ENCODE measurements at places on chromosomes 6 and 20.

- DNase-seq: no peak
Measured at GRCh38 chr6:133040803-133041419, 200.2 kb upstream of the EYA4 start.

- DNase-seq: no peak
Measured at GRCh38 chr20:61765081-61765870, 300.4 kb downstream of the TAF4 start.

DNA sequence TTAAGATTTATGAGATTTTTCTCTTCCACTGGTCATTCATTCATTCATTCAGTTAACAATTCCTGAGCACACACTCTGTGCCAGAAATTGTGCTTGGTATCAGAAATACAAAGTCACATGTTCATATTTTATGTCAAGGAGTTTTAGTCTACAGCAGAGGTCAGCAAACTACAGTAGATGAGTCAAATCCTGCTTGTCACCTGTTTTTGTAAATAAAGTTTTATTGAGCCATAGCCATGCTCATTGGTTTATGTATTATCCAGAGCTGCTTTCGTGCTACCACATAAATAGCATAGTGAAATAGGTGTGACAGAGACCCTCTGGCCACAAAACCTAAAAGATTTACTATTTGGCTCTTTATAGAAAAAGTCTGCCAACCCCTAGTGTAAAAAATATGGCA, 46.8 kb downstream of the THEMIS start:
- no peak for DNase-seq

DNA sequence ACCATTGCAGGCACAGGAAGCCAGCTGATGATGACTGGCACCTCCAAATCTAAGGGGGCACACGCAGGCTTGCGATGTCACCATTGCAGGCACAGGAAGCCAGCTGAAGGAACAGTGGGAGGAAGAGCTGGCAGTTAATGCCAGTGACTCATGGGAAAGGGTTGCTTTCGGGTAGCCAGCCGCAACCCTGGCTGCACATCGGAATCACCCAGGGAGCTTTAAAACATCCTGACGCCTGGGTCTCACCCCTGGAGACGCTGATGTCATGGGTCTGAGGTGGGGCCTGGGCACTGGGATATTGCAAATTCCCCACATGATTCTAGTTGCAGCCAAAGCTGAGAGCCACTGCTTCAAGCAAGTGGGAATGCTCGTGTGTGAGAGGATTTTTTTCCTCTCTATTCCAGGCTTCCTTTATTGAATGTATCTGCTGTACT, 16.1 kb upstream of the CCN6 start:
- DNase-seq: no peak

DNA sequence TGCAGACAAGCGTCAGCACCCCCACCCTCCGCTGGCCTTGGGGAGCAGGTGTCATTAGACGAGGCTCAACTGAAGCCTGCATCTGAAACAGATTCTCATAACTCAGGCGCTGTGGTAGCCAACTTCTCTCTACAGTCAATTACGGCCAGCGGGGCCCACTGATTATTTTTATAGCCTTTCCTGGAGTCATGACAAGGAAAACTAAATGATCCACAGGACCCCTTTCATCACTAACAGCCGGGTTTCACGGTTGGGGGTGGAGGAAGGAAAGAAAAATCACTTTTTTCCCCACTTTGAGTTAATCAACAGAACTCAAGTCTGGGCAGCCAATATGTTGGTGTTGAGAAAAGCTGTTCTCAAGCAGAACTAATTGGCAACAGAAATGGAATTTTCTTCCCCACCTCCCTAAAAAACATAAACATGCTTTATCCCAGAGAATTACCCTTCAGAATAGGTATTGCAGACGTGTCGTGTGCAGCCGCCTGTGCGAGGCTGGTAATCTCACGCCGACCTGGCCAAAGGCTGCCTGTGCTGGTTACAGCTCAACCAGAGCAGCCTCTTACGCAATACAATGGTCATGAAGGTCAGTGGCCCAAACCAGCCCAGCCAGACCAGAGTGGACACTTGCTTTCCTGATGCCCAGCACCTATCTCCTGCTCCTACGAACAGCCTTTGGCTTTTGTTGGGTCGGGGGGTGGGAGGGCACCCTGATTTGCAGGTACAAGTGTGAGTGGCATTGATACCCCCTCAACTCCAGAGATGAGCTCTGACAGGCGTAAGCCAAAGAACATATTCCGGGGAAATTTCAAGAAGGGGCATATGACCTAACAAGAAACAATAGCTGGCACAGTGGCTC, 11.0 kb downstream of the RIPOR3 start:
- DNase-seq: no peak

GRCh38 chr20:35303735-35304491, 11.7 kb upstream of the FAM83C start:
- DNase-seq: peak; percentile 73

GRCh38 chr20:55456316-55456940, 548.9 kb downstream of the CBLN4 start:
- DNase-seq: no peak

DNA sequence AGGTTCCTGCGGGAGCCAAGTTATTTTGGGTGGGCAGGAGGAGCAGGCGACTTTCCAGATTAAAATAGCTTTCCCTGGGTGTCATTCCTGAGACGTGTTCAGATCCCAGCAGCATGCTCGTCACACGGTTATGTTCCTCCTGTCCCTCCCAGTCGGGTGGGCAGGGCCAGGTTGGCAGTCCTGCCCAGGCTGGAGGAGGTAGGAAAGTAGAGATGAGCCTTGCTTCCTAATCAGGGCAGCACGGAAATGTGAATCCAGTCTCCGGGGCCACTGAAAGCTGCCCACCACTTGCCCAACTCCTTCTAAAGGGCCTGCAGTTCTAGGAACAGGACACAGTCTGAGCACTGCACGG, 137.0 kb downstream of the MRPL14 start:
- DNase-seq: no peak

DNA sequence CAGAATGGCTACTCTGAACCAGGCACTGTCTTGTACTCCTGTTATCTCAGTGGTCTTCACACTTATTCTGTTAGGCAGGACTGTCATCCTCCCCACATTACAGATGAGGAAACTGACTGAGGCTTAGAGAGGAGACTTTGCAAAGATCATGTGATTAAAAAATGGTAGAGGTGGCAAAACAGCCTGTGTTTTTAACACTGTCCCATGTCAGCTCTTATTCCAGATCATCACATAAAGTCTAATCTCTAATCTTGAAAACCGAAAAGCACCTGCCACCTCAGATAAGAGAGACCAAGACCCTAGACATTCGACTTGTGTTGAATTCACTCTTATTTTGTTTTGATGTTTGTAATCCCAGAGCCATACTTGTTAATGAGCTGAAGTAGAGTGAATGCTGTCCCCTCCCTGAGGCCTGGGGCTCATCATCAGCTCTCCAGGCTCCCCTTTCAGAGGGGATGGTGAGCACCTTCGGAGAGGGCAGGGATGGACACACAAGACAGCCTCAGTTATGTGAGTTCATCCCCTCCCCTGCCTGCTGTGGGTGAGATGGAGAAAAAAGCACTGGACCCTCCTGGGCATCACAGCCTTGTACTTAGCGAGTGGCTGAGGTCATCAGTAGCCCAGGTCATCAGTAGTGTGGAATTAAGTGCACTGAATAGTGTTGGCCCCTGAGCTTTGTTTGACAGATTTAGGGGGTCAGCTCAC, 30.6 kb downstream of the MTHFD1L start:
- DNase-seq: no peak

GRCh38 chr6:150720774-150721233, 121.1 kb downstream of the PLEKHG1 start:
- no peak for DNase-seq

- DNase-seq: no peak
Measured at GRCh38 chr20:3203315-3204123, 963 bp downstream of the DDRGK1 start.

- DNase-seq: no peak
Measured at GRCh38 chr6:122339661-122340060, 59.8 kb upstream of the HSF2 start.

DNA sequence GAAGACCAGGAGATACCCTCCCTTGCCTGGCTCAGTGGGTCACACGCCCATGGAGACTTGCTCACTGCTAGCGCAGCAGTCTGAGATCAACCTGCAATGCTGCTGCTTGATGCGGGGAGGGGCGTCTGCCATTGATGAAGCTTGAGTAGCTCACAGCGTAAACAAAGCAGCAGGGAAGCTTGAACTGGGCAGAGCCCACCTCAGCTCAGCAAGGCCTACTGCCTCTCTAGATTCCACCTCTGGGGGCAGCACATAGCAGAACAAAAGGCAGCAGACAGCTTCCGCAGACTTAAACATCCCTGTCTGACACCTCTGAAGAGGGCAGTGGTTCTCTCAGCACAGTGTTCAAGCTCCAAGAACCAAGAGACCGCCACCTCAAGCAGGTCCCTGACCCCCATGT, 271.3 kb downstream of the ESR1 start:
- no peak for DNase-seq

DNA sequence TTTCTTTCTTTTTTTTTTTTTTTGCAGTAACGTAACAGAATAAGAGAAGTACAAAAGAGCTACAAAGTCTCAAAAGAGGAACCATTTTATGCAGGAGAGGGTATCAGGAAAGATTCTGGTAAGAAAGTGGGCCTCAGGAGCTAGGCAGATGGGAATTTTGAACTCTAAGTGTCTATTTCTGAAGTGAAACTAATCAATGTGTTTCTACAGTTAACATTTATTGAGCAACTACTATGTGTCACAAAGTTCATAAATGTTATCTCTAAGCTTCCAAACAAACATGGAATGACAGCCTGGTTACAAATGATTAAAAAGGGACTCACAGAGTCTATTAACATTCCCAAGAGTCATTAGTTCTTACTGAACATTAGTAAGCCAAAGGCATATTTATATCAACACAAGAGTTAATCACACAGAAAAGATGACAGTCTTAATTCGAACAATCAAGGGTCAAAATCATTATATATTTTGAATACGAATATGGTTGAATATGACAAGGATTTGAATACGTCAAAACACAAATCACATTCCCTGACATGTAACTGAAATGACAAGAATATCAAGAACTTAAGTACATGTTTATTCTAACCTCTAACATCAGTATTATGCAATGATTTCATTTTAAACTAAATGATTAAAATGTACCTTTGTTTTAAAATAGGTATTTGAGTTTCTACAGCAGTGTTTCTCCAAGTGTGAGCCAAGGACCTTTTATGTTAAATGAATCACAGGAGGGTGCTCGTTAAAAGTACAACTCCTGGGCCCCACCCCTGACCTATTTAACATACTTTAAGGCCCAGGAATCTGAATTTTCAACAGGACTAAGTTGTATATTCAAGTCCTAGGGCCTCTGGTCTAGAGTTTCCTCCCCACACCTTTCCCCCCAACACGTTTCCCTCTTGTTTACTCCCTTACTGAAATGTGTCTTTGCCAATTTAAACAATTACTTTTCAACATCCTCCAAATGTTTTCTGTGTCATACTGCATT, 89.7 kb downstream of the ATXN1 start:
- no peak for DNase-seq

DNA sequence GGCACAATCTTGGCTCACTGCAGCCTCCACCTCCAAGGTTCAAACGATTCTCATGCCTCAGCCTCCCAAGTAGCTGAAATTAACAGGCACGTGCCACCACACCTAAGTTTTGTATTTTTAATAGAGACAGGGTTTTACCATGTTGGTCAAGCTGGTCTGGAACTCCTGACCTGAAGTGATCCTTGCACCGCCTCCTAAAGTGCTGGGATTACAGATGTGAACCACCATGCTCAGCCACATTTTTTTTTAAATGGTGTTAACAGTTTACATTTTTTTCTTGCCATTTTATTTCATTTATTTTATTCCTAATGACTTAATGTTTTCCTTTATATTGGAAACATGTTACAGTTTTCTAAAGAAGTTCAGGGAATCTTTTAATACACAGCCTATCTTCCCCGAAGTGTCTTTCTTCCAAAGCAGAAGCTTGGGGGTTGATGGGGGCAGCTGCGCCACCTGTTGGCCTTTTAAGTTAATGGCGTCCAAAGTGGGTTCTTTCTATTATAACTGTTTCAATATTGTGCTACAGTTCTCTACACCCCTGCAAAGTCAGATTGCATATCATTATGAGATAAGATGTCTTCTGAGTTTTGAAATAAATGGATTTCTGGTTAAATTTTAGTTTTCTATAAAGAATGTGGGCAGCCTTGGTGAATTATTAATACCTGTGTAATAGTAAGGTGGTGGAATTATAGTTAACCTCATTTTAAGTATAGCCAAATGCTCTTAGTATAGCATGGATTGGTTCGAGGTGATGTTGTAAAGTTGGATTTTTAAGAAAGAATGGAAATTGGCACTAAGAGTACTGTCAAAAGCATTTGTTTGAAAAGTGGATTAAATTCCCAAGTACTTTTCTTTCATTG, 42.0 kb upstream of the PLCG1 start:
- peak; percentile 17 for DNase-seq

DNA sequence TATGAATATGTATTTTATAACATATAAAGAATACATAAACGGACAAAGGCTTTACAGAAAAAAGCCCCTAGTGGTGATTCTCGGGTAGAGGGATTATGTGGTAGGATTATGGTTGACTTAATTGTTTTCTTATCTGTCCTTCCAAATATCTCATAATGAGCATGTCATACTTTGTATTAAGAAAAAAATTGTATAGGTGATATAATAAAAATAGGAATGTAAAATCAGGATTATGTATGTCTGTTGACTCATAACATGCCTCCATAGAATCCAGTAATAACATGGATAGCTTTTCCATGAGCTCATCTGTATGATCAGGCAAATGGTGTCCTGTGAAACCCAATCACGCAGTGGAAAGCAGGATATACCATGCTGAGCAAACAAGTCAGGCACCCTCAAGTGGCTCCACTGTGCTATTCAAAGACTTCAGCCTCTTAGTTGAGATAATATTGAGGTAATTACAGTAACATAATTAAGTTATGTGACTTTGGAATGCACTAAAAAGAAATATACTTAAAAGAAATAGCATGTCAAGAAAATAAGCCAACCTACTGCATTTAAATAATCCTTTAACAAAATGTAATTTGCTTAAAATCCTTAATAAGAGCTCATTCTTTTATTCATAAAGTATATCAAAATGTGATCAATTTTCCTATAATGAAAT, 39.6 kb upstream of the PRELID3B start:
- DNase-seq: no peak

GRCh38 chr20:6818033-6818808, 50.7 kb downstream of the BMP2 start:
- no peak for DNase-seq

- no peak for DNase-seq
Measured at GRCh38 chr6:89009624-89010059, 46.2 kb upstream of the RNGTT start.

Data from stimulated activated CD4-positive, alpha-beta T cell treated with anti-CD3 and anti-CD28 coated beads, Interleukin-12 subunit alpha, Interleukin-12 subunit beta, amount 100 ng/mL, for 24 hours (primary cell).